ENCODE measurements at places on chromosomes 1 and 21. TPM values are rescaled to one million over a fixed set of nuclear protein-coding genes. Genes with fewer than 3 reads are reported as not detected.

Gene SAMD13
- total RNA-seq: 1.2 TPM

Gene TTLL10
- not detected for total RNA-seq

- DNase-seq: no peak
- peaks cover 6% of the 10 kb centered on the region for H3K4me1 ChIP-seq
- no peaks in the 10 kb centered on the region for H3K36me3 ChIP-seq
These were observed at the start of gene C1orf87 for GRCh38 chr1:60073605-60074278. Gene C1orf87, minus strand, starts transcription at chr1:60073770. Its CDS starts 1,127 bp downstream, at chr1:60072643.

GRCh38 chr1:89310976-89311375 is 38.3 kb upstream of the GBP5 start:
- no peaks in the 10 kb centered on the region for H3K27me3 ChIP-seq
- H3K4me1 ChIP-seq: peaks cover 26% of the 10 kb centered on the region
- H3K4me3 ChIP-seq: no peak overlapping the region
- H3K27ac ChIP-seq: peak overlapping the region; percentile 64
- peak; percentile 36 for DNase-seq
- H3K36me3 ChIP-seq: no peaks in the 10 kb centered on the region

GRCh38 chr1:175413367-175413766 is 220.8 kb upstream of the KIAA0040 start:
- H3K4me1 ChIP-seq: no peaks in the 10 kb centered on the region
- no peaks in the 10 kb centered on the region for H3K36me3 ChIP-seq
- DNase-seq: no peak

DNA sequence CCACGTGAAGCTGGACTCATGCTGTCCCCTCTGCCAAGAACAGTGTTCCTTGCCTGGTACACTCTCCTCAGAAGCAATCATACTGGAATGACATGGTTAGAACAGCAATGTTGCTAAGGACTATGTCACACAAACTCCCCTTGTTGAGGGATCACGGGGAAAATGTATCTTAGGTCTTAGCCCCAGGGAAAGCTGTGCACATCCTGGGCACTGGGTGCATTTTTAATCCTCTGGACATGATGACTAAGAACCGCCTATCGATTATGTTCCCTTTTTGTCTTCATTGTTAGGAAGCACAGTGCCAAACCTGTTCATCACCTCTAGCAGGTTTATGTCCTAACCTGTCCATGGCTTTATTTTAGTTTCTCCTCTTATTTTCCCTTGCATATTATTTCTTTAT is 115.1 kb downstream of the HIVEP3 start:
- H3K4me1 ChIP-seq: peaks cover 20% of the 10 kb centered on the region
- no peak overlapping the region for H3K4me3 ChIP-seq
- no peaks in the 10 kb centered on the region for H3K27me3 ChIP-seq
- peak; percentile 27 for DNase-seq
- no peaks in the 10 kb centered on the region for H3K36me3 ChIP-seq

Data from MCF 10A (cell line).